ENCODE measurements at places on chromosomes 13 and 19. TPM values are rescaled to one million over a fixed set of nuclear protein-coding genes. Genes with fewer than 3 reads are reported as not detected.

DNA sequence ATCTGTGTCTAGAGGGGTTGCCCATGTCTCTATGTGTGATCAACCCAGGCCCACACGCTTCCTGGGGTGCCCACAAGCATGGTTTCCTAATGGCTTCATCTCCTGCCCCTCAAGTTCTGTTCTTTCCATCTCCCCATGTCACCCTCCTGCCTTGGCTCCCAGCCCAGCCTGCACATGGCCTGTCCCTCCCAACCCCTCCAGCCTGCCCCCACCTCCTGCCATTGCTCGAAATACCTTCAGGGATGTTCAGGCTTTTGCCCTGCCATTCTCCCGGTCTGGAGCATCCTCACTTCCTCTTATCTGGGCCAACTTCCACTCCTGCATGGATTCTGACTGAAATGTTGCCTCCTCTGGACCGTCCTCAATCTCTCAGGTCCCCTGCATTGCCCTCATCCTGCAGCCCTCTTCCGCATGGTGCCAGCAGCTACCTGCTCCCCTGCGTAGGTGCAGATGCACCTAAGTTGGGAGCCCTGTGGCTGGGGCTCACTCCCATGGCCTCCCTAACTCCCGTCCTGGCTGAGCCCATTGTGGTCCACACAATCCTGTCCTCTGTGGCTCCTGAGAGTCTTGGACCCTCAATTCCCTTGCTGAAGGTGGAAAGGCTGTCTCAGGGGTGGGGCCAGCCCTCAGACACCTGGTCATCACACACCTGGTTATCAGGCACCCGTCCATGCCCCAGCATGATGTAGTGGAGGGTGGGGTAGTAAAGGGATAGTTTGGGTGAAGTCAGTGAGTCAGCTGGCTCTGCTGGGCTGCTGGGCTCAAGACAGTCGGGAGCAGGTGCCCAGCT lies 152.1 kb downstream of the URI1 start:
- no peaks in the 10 kb centered on the region for H3K4me1 ChIP-seq
- no peak for DNase-seq
- H3K27me3 ChIP-seq = no peaks in the 10 kb centered on the region
- H3K27ac ChIP-seq = no peak overlapping the region
- no peaks in the 10 kb centered on the region for H3K36me3 ChIP-seq

GRCh38 chr13:111156421-111156820 lies 41.3 kb downstream of the ARHGEF7 start:
- peaks cover 7% of the 10 kb centered on the region for H3K4me1 ChIP-seq
- no peaks in the 10 kb centered on the region for H3K36me3 ChIP-seq
- DNase-seq = no peak

The SLC10A2 gene
- not detected for total RNA-seq

The USHBP1 gene
- total RNA-seq = 2.0 TPM

All from testis (tissue), 5 donors.